ENCODE measurements at places on chromosomes 13 and 19.

DNA sequence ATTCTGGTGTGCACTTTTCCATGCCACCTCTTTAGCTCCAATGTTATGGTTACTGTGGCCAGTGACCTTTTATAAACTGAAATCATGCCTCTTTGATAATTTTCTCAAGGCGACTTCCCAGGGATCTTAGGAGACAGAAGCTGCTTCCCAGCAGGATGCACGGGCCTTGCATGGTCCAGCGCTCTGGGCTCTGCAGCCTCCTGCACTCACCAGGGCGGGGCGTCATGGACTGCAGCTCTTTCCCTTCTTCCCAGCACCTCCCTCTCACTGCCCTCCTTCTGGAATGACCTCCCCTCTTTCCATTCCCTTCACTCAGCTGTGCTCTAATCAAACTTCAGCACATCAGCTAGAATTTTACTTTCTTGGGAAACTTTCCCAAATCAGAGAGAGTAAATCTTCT, 318.3 kb downstream of the IRS2 start:
- no peak for DNase-seq

GRCh38 chr13:67372868-67373464, 142.8 kb upstream of the PCDH9 start:
- DNase-seq = no peak

DNA sequence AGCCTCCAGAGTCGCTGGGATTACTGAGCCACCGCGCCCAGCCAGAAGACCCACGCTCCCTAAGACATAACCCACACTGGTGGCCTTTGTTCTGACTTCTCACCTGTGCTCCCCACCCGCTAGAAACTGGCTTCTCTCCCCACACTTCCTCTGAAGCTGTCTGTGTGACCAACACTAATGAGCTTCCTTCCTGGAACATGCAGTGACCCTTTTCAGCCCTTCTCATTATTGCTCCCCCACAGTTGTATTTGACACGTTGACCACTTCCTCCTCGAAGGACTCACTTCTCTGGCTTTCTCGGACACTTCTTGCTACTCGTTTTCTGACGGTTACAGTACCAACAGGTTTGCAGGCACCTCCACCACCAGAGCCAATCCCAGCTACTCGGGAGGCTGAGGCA, 10.9 kb downstream of the NCR1 start:
- DNase-seq = no peak

DNA sequence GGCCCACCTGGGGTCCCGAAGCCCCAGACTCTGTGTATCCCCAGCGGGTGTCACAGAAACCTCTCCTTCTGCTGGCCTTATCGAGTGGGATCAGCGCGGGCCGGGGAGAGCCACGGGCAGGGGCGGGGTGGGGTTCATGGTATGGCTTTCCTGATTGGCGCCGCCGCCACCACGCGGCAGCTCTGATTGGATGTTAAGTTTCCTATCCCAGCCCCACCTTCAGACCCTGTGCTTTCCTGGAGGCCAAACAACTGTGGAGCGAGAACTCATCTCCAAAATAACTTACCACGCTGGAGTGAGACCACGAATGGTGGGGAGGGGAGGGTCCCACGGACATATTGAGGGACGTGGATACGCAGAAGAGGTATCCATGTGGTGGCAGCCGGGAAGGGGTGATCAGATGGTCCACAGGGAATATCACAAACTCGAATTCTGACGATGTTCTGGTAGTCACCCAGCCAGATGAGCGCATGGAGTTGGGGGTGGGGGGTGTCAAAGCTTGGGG, 1.0 kb upstream of the ICAM5 start:
- peak; percentile 80 for DNase-seq
